ENCODE measurements at places on chromosomes 5 and 9. TPM values are rescaled to one million over a fixed set of nuclear protein-coding genes. Genes with fewer than 3 reads are reported as not detected.

IFNB1 gene
- total RNA-seq = not detected

RASGEF1C gene
- not detected for total RNA-seq

ACOT12 gene
- not detected for total RNA-seq

RASGRF2 gene
- total RNA-seq = 41.7 TPM

MEGF10 gene
- 1.6 TPM for total RNA-seq

BTNL8 gene
- total RNA-seq = 0.09 TPM

DDX31 gene
- total RNA-seq = 13.1 TPM

Data from dermis lymphatic vessel endothelial cell (primary cell).